ENCODE measurements at places on chromosomes 4 and X.

- DNase-seq: no peak
These were observed 204.6 kb downstream of the TENM3 start for GRCh38 chr4:182447767-182448280.

DNA sequence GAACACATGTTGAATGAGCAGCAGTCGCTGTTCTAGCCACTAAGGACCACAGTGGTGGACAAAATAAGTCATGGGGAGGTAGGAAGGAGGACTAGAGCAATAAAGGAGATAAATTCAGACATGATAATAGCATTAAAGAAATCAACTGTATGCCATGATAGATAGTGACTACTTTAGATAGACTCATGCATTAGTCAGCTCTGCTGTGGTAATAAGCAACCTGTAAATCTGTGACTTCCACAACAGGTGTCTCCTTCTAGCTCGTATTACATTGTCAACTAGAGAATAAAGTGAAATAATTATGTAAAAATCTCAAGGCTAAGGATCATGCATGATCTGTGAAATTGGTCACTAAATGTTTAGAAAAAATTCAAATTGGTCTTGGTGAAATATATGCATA lies 77.9 kb downstream of the WWC2 start:
- DNase-seq: no peak

DNA sequence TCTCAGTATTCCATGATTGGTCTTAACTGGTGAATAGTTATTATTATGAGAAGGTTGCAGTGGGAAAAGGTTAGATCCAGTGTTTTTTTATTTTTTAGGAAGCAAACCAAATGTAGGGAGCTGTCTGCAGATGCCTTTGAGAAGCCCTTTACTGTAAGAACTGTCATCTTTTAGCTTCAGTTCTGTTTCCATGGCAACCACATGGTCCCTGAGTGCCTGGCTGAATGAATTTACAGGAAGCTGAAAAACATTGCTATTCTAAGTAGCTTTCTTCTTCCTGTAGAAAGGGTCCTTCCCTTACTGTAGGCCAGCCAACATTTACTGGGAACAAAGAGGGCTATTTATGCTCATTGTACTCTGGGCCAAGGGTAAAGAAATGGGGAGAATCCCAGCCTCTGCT lies 103.3 kb downstream of the DCLK2 start:
- no peak for DNase-seq

DNA sequence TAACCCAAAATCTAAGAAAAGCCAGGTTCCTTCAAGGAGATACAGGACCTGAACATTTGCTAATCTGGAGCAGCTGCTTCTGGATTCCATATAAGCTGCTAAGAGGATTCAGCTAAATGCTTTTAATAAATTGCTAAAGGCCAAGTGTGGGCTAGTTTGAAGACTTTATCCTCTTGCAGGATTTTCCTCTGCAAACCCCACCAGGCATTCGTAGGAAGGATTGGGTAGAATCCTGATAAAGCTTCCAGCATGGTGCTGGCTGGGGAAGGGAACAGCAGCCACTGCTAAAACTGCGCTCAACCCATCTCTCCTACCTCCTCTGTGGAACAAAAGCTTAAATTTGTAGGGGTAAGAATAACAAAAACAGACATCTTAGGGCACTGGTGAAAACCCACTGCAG lies 61.3 kb upstream of the TAB3 start:
- DNase-seq: no peak

DNA sequence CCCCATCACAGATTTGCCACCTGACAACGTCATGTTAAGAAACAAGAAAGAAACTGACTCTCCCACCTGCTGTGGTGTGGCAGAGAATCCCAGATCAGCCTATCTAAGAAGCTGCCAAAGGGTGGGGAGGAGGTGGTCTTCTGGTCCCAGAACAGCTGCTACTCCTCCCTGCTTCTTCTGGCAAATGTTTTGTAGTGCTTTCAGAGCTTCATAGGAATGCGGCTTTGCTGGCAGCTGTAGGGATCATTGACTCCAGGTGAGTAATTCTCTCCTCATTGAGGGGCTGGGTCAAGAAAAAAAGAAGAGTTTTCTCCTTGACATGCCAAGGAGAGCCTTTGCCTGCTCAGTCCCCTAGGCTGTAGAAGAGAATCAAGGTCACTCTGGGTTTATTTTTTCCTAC lies 23.3 kb downstream of the NRK start:
- DNase-seq: no peak

DNA sequence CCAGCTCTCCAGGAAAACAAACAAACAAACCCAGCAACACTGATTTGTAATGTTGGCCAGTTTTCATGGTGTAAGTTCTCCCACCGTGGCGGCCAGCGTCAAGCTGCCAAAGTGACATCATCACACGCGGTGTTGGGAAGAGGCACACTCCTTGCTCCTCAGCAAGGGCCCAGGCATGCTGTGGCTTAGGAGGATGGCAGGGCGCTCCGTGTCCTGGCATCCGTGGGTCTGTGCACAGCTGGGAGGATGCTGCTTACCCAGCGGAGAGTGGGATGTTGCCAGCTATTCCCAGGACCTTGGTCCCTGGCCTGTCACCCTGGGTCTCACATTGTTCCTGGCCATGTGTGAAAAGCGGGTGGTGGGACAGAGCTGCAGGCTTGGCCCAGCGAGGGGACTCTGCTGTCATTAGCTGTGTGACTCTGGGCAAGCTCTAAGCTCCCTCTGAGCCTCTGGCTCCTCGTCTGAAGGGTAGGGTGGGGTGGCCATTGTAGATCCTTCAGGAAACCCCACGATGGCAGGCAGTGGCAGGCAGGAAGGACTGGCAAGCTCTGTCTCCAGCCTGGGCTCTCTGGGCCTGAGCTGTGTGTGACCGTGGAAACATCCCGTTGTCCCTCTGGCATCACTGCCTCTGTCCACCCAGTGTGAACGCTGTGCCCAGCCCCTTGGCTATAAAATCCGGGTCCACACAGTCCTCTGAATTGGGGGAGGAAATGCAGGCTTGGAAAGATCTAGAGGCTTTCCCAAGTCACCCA lies 10.8 kb downstream of the PSAPL1 start:
- DNase-seq: no peak

DNA sequence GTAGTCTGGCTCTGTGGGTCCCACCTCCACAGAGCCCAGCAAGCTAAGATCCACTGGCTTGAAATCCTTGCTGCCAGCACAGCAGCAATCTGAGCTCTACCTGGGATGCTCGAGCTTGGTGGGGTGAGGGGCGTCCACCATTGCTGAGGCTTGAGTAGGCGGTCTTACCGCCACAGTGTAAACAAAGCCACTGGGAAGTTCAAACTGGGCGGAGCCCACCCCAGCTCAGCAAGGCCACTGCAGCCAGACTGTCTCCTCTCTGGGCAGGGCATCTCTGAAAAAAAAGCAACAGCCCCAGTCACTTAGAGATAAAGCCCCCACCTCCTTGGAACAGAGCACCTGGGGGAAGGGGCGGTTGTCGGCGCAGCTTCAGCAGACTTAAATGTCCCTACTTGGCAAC lies 243.2 kb upstream of the POF1B start:
- DNase-seq: no peak

DNA sequence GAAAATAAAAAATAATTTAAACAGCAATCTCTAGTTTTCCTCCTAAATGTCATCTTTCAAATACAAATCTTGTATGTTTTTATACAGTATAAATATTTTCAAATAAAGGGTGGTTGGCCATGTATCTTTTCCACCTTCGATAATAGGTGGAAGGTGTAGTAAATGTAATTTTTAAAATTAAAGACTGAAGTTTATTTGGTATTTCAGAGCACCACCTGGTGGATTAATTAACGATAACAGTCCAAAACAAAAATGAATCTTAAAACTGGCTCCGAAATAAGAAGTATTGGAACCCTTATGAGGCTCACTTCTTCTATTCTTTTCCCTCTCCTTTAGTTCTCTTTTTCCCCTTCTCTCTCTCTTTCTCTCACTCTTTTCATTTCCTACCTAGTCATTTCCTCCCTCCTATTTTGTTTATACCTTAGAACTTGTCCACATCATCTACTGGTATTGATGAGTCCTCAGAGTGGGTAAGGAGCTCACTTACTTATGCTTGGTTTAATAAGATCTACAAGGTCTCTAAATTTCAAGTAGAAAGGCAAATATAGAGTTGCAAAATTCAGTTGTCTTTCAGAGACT lies 82.9 kb upstream of the EXOC1L start:
- DNase-seq: peak; percentile 8

DNA sequence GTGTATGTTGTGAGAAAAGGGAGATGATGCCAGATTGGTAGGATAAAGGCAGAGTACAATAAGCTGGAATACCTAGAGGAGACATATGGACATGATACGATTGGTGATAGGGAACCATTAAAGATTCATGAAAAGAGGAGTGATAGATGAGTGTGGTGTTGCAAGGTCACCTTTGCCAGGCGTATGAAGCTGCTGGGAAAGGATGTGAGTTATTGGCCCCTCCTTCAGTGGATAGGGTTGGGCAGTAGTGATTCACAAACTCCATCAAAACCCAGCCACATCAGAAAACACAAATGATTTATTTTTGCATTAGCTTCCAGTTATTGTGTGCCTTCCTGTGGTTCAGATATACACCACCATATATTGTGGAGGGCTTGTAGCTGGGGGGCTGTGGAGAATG lies 34.3 kb downstream of the TMEM164 start:
- DNase-seq: no peak

DNA sequence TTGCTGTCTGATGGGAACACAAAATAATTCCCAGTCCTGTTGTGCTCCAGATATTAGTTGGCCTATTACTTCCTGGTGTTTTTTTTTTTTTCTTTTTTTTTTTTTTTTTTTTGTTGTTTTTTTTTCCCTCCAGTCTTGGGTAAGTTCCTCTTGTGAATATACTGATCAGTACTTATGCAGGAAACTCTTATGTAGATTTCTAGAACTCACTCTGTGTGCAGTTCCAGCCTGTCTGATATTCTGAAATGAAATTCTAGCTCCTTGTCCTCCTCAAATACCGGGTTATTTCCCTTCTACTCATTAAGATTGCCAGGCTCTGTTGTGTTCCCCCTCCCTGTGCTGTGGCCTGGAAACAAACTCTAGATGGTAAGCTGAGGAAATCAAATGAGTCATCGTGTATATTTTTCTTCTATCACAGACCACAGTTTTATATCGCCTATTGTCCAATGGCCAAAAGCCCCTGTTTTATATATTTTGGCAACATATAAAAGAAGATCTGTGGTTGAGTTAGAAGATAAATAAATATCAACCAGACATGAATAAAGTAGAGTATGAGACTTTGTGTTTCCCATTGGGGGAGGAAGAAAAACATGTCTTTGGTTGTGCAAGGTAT lies 124.3 kb upstream of the UGT8 start:
- DNase-seq: no peak

- no peak for DNase-seq
These were observed 12.0 kb upstream of the GPM6A start for GRCh38 chr4:175824076-175824475.

DNA sequence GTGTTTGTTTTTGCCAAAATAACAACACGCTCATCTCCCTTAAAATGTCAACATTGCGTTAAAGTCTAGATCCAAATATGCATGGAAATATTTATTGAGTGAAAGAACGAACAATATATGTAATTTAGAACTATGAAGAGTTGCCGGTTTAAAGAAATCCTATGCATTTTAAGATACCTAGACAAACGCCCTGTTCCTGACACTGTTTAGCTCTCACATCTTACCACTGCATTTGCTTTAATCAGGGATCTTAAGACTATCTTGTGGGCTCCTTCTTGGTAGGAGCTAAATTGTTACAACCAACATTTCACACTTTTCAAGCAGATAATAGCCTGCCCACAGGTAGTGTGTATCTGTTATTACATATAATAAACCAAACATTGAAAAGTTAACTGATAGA lies 96.6 kb upstream of the RPS6KA3 start:
- no peak for DNase-seq

- no peak for DNase-seq
These were observed 327.8 kb downstream of the ADGRL3 start for GRCh38 chr4:61527888-61528287.

DNA sequence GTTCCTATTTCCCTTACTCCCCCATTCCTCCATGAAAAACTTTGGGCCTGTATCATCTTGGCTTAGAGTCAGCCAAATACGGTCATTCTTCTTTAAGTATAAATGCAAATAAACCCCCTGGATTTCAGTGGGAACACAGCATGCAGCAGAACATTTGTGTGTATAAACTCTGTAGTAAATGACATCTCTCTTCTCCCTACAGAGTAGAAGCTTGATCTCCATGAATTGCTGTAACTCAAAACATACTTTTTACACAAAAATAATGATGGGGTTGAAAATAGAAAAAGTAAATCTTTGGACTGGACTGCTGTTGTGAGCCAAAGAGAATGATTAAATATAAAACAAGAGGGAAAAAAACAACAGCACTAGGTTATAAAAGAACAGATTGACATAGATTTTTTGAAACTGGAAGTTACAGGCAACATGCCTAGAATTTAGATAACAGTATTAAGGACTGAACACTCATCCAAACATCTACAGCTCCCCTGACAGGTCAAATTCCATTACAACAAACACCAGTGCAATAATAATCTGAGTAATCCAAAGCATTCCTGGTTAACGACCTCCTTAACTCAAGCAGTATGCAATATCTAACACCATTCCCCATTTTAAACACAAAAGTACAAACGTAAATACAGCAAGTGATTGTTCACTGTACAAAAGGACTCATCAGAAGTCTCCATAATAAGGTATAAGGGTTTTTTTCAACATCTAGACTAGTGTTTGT lies 30.7 kb downstream of the TSPAN5 start:
- no peak for DNase-seq

GRCh38 chr4:87053176-87053658 lies 118.4 kb downstream of the AFF1 start:
- DNase-seq: no peak

- DNase-seq: no peak
These were observed 93.4 kb downstream of the TMA16 start for GRCh38 chr4:163587867-163588266.

GRCh38 chrX:103453655-103454054 lies 65.6 kb downstream of the RAB40A start:
- no peak for DNase-seq

- no peak for DNase-seq
These were observed 87.8 kb downstream of the NCAPG start for GRCh38 chr4:17898553-17899055.

GRCh38 chr4:120431180-120431579 lies 364.5 kb upstream of the MAD2L1 start:
- DNase-seq: no peak

DNA sequence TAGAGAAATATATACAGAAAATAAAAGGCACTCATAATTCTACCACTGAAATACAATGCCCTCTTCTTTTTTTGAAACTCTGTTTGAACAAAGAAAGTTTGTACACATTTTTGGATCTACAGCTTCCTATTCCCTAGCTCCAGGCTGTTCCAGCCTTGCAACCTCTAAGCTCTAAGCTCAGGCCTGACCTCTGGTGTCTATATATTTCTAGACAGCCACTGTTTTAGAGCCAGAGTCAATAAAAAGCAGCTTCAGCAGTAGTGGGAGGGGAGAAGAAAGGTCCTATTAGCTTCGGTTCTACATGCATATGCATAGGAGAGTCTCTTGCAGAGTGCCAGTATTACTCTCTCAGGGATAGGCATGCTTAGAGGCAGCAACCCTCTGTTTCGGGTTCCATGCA lies 39.7 kb downstream of the CLDN2 start:
- DNase-seq: no peak

GRCh38 chrX:98432413-98432812 lies 1548.7 kb downstream of the RPA4 start:
- DNase-seq: no peak

GRCh38 chr4:9608300-9608699 lies 164.1 kb downstream of the DEFB131A start:
- DNase-seq: no peak
